Left ventricle myocardium inferior (tissue), 1 donor: ENCODE measurements at places on chromosomes 2 and 18.

GRCh38 chr2:172425336-172425735, 2.0 kb upstream of the ITGA6 start:
- DNase-seq = no peak

DNA sequence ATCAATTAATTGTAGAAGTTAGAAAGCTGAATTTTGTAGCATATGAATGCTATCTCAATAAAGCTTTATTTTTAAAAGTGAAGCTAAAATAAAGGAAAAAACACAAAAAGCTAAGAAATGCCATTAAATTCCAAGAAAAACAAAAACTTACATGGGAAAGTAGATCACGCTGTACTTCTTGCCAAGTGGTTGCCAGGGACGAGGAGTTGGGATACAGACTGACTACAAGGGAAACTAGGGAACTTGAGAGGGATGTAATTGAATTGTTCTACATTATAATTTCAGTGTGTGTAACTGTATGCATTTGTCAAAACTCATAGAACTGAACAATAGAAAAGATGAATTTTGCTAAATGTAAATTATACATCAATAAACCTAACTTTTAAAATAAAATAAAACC, 108.1 kb downstream of the DYM start:
- no peak for DNase-seq

DNA sequence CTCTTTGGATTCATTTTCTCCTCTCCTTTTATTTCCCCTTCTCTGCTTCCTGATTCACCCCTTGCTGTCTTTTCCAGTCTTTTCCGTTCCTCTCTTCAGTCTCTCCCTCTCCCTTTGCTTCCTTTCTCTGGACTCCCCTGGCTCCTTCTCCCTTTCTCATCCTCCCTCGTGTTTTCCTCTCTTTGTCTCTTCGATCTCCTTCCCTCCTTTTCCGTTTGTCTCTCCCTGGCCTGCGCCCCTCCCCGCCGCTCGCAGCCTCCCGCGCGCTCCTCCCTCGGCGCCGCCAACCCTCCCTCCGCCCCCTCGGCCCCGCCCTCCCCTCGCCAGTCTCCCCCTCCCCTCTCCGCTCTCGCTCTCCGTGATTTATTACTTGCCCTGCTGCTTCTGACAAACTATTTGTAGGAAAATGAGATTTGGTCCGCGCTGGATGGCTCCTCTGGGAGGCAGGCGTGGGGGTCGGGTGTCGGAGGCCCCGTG, 46.0 kb upstream of the PAX8 start:
- peak; percentile 52 for DNase-seq

- DNase-seq = no peak
Observed at GRCh38 chr18:24595561-24596031, 135.2 kb downstream of the HRH4 start.

GRCh38 chr18:3129053-3129864, 90.5 kb downstream of the MYOM1 start:
- peak; percentile 77 for DNase-seq

GRCh38 chr2:28219138-28219537, 173.5 kb upstream of the FOSL2 start:
- DNase-seq = no peak
